Central memory CD4-positive, alpha-beta T cell (primary cell): ENCODE measurements at places on chromosomes 2 and 18.
A peak's percentile ranks its signal among the peaks of the same experiment; 100 is the strongest.

- no peak for DNase-seq
These were observed 189.6 kb downstream of the CYRIA start for GRCh38 chr2:16475986-16476567.

DNA sequence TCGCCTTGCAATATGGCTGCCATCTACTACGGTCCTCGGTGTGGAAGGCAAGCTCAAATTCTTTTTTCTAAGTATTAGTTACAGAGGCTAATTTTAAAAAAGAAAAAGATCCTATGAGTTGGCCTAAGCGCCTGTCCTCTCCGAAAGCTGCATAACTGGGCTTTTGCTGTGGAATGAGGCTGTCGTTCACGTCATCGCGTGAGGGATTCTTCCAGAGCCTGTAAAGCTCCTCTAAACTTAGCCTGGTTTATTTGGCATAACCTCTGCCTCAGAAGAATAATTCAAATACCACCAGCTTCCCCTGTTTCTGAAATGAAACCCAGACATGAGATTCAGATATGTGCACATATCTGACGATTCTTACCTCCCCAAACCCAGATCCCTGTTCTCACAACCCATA is 187.4 kb downstream of the DNER start:
- no peak for DNase-seq

- peak; percentile 51 for DNase-seq
These were observed 86.5 kb downstream of the ICOS start for GRCh38 chr2:204023088-204023487.

- DNase-seq, result peak; percentile 97
These were observed at the start of gene C2orf42 for GRCh38 chr2:70190418-70191243. TSS of gene C2orf42 (minus strand) at chr2:70191019. CDS start at chr2:70181985, 9,034 bp downstream.
